CD4-positive, alpha-beta T cell treated with Interleukin-10 for 1 hour (primary cell): ENCODE measurements at places on chromosomes 12 and 14.

DNA sequence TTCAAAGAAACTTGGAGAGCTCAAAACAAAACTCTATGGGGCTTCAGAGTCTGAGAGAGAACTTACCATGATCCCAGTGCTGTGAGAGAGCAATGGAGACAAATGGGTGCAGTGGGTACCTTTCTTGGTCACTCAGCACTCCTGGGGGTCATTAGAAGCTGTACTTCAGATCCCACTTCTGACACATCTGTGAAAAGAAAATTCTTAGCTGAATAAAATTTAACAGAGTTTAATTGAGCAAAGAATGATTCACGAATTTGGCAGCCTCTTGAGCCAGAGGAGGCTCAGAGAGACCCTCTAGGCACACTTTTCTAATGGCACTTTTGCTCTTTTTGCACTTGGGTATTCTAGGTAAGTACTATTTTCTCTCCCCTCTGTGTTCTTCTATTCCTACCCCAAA lies 96.8 kb upstream of the SYT10 start:
- no peak for DNase-seq

DNA sequence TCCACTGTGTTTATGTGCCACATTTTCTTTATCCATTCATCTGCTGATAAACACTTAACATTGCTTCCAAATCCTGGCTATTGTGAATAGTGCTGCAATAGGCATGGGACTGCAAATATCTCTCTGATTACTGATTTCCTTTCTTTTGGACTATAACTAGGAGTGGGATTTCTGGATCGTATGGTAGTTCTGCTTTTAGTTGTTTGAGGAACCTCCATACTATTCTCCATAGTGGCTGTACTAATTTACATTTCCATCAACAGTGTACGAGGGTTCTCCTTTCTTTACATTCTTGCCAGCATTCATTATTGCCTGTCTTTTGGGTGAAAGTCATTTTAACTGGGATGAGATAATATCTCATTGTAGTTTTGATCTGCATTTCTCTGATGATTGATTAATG lies 47.6 kb downstream of the TAOK3 start:
- DNase-seq: no peak

- no peak for DNase-seq
Observed at GRCh38 chr14:61145903-61146481, 135.1 kb downstream of the TMEM30B start.

- peak; percentile 62 for DNase-seq
Observed at GRCh38 chr12:106247674-106248311, at the start of gene CKAP4. Gene CKAP4, minus strand, starts transcription at chr12:106248020. Its CDS starts 169 bp downstream, at chr12:106247851.

DNA sequence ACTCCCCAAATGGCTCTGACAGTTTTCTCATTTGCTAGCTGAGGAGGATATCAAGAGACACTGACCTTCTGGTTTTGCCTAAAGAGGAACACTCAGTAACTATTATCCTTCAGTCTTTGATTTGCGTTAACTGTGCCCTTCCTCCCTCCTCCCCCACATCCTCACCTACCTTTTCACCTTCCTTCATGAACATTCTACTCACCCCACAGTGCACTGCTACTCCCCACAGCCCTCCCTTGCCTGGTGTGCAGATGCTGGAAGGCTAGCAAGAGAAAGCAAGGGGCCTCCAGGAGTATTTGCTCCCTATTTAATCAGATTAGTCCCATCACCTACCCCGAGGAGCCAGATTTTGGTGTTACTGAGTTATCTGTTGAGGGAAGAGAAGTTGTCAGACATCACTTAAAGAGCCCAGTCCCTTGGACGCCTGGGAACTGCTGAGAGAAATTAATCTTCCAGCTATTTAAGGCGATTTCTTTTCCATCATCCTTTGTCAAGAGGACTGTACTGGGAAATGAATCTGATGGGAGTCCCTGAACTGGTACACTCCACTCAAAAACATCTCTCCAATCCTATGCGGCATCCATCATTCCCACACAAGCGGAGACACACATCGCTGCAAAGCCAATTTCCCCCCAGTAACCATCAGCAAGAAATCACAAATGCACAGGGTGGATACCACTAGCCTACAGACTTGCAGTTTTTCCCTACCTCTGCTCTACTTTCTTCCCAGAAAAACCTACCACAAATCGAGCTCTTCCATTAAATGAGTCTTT lies 11.5 kb downstream of the PSMB5 start:
- no peak for DNase-seq

GRCh38 chr12:25557830-25558436 lies 4.8 kb upstream of the LMNTD1 start:
- peak; percentile 11 for DNase-seq

GRCh38 chr12:57118711-57119271 lies 7.6 kb upstream of the STAT6 start:
- no peak for DNase-seq

- no peak for DNase-seq
Observed at GRCh38 chr12:106564678-106565329, 18.0 kb upstream of the RFX4 start.

DNA sequence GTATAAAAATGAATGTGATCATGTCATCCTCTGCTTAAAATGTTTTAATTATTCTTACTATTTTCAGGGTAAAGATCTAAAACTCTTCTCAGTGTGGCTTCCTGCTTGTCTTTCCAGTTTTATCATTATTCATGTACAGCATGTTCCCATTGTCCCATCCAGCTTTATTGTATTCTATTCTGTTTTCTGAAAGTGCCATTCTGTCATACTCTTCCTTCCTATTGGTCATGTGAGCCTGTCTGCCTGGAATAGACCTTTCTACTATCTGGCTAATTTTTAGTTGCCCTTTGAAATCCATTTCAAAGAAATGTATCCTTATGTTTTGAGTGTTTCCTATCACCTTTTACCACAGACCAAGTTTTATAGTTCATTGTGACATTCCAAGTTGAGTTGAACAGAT lies 34.9 kb downstream of the PALS1 start:
- no peak for DNase-seq

DNA sequence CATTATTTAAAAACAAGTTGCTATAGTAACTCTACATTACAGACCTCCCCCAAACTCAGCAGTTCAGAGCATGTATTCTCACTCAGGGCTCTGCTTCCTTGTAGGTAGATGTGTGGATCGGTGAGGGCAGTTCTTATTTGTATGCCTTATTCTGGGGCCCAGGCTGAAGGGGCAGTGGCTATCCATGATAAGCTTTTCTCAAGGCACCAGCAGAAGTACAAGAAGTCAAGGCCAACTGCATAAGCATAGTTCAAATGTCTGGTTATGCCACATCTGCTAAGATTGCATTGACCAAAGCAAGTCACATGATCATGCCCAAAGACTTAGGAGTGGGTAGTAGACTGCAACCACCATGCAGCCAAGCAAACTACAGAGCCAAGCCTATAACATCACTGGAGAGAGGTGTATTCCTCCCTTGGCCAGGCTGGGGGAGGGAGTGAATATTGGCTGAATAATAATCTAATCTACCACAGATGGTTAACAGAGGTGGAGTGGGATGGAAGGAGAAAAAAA lies 4.6 kb downstream of the PSEN1 start:
- DNase-seq: no peak

- no peak for DNase-seq
Observed at GRCh38 chr12:69163681-69164362, 75.5 kb upstream of the CPSF6 start.

- DNase-seq: no peak
Observed at GRCh38 chr12:112586148-112586783, 167.5 kb downstream of the PTPN11 start.
